ENCODE measurements at places on chromosomes 12 and 14. TPM values are rescaled to one million over a fixed set of nuclear protein-coding genes. Genes with fewer than 3 reads are reported as not detected.

GRCh38 chr12:20370014-20370386 lies 1.7 kb downstream of the PDE3A start:
- DNase-seq, result peak; percentile 9

GRCh38 chr14:26531894-26532293 lies 65.9 kb downstream of the NOVA1 start:
- no peak for DNase-seq

DNA sequence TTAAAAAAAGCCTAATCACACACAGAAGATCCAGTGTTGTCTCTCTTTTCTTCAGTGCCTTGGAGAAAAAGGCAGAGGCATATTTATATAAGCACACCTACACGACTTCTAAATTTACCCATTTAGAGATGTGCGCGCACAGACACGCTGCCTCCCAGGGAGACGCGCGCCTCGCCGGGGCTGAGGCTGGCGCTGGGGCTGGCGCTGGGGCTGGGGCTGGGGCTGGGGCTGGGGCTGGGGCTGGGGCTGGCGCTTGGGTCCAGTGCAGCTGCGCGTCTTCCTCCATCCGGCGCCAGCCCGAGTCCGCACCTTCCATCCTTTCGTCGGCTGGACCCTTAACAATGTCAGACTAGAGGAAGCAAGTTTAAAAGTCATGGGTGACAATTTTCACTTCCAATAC lies 118.4 kb upstream of the ARID2 start:
- no peak for DNase-seq

GRCh38 chr12:8556531-8557097 lies 15.9 kb upstream of the CLEC4E start:
- no peak for DNase-seq

- no peak for DNase-seq
Measured at GRCh38 chr12:83016218-83016835, 329.6 kb downstream of the TMTC2 start.

DNA sequence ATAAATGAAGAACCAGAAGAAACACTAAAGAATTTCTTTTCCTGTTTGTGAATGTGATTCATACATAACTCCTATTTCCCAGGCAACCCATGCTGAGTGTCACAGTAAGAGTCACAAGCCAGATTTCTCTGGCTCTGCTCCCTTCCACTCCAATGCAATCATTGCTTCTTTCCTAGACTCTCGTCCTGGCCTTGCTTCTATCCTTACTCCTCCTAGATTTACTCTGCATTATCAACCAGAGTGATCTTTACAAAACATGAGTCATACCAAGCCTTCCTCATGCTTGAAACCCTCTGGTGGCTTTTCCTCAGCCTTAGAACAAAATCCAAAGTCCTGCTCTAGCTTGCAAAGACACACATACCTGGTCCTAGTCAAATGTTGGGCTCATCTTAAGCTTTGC lies 13.3 kb downstream of the IL22 start:
- no peak for DNase-seq

GRCh38 chr14:46573498-46573897 lies 78.1 kb downstream of the RPL10L start:
- no peak for DNase-seq

- DNase-seq, result no peak
Measured at GRCh38 chr14:93533842-93534241, 103.1 kb downstream of the UNC79 start.

DNA sequence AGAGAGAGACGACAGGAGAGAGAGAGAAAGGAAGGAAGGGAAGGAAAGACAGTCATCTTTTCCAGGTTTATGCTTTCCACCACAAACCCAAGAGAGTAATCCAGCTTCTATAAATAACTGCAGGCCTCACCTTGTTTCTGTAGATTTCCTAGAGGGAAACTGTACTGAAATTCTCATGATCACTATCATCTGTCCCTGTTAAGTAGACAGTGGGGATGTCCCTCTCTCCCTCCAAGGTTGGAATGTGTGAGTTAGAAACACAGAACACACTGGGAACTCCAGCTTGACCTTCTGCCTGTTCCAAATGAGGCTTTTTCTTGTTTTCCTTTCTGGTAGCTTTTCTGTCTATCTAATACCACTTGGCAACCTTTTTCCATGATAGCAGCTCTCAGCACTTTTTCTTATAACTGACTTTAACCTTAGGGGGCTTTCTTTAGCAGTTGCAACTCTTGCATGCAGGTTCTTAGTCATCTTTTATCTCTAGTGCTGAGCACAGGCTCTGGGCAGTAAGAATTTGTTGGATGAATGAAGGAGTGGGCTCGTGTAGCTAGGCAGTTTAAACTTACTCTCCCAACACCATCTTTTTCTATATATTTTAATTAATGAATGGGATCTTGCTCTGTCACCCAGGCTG lies 22.8 kb upstream of the FBXO33 start:
- no peak for DNase-seq

DNA sequence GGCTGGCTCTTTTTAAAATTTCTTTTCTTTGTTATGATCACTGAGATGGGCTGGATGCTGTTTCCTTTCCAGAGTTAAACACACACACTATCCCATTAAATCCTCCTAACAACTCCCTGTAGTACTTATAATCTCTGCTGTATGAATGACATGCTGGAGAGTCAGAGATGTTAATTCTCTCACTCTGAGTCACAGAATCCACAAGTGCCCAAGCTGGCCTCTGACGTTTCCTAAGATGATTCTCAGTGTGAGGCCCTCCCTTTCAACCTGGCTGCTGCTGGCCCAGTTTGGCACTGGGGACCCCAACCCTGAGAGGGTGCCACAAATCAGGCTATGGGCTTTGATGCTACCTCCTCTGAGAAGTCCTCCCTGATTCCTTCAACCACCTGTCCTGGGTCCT lies 5.4 kb downstream of the NOS1 start:
- no peak for DNase-seq

GRCh38 chr14:62270236-62270635 lies 508.0 kb downstream of the SNAPC1 start:
- no peak for DNase-seq

DNA sequence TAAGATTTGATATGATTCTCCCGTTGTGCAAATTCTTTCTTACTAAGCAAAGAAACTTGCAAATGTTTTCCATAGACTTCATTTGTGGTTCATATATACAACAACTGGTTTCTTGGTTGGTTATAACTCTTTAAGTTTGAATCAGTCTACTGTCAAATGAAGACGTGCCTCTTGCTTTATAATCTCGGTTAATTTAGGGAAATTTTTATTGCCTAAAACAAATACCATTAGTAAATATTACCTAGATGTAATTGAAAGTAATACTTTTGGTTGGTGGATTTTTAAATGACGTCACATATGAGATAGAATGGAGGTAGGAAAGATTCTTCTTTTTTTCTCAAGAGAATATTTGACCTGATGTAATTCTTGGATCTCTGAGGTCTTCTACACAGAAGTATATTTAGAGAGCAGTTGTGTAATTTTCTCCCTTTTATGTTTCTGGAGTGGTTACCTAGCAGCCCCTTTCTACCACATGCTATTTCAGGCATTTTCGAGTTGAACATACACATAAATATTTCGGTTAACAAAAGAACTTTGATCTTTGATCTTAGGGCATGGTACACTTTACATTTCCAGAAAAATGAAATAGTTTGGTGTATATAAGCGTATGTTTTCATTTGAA lies 1.7 kb downstream of the ATF7IP start:
- DNase-seq, result no peak

DNA sequence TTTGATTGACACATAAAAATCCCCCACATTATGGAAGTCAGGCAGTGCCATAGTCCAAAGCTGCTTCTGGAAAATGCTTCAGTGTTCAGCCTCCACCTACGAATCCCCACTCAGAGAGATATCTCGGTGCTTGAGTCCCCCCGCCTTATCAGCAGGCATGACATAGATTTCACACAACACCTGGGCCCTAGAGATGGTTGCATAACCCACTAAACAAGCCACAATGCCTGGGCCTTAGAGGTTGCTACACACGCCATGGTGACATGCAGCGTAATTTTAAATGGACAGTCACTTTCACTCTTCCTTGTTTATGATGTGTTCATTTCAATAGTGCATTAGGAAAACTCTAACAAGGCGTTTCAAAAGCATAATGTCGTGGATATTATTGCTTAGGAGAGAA lies 38.0 kb downstream of the CCDC60 start:
- no peak for DNase-seq

DNA sequence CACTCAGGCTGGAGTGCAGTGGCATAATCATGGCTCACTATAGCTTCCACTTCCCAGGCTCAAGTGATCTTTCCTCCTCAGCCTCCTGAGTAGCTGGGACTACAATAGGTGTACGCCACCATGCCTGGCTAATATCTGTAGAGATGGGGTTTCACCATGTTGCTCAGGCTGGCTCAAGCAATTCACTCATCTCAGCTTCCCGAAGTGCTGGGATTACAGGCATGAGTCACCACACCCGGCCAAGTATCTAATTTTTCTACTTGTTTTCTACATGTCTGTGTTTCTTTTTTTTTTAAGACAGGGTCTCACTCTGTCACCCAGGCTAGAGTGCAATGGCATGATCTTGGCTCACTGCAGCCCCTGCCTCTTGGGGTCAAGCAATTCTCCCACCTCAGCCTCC lies 119.7 kb upstream of the MED13L start:
- DNase-seq, result no peak

GRCh38 chr12:115835445-115835844 lies 442.0 kb downstream of the MED13L start:
- no peak for DNase-seq

DNA sequence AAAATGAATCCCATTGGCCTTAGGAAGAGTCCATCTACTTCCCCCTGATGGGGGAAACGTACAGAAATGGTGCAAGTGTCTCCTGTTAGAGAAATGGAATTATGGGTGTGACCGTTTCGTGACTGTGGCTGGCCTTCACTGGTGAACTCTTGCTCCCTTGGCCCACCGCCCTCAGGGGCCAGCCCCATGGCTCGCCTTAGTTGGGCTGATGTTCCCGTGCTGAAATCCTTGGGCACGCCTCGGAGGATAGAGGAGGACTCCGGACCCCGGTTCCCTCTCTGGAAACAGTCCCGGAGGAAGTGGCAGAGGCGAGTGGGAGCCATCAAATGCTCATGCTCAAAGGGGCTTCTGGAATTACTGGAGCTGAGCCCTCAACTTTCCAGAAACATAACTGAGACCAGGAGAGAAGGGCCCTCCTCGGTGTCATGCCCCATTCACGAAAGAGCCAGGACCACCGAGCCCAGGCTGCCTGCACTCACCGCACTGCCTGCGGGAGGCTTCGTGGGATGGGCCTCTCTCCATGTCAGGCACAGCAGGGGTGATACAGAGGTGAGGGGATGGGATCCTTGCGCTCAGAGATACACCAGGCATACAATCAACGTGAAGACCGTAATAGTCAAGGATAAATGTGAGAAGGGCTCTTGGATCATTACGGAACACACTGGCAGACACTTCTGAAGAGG lies 10.1 kb upstream of the CACNA2D4 start:
- DNase-seq, result peak; percentile 37

DNA sequence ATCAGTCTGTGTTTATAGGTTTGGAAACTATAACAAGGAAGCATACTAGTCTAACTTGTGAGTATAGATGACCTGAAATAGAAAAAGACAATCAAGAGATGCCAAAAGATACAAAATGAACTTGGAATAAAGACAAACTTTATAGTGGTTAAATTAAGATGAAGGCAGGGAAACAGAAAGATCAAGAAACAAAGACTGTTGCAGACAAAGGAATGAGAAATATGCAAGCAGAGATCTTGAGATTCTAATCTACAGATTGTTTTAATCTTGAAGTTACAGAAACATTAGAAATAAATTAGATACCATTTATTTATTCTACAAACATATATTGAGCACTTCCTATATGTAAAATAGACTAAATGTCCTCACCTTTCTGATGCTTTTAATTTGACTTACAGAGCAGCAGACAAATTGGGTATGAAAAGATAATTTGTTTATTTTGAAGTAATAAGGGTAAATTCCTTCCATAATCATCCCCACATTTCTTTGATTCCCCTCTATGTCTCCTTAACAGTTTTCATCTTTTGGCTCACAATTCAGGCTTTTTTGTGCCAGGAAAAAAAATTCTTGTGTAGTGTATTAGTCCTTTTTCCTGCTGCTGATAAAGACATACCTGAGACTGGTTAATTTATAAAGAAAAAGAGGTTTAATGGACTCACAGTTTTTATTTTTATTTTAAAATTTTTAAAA lies 134.4 kb downstream of the KITLG start:
- no peak for DNase-seq

- no peak for DNase-seq
Measured at GRCh38 chr14:98070536-98070935, 1201.5 kb downstream of the BCL11B start.

SOAT2 gene
- not detected for total RNA-seq

PTPRO gene
- 2.0 TPM for total RNA-seq

MAP3K9 gene
- total RNA-seq, result 24.7 TPM

SLC35F4 gene
- not detected for total RNA-seq

CCDC177 gene
- 2.9 TPM for total RNA-seq

OR6C2 gene
- total RNA-seq, result not detected

PTPRB gene
- total RNA-seq, result 1.1 TPM

Measured in H1 (cell line).